Posterior vena cava (tissue), 2 donors: ENCODE measurements at places on chromosomes 7 and 10.

- no peak for DNase-seq
These were observed 26.6 kb downstream of the DUSP5 start for GRCh38 chr10:110524179-110524858.

DNA sequence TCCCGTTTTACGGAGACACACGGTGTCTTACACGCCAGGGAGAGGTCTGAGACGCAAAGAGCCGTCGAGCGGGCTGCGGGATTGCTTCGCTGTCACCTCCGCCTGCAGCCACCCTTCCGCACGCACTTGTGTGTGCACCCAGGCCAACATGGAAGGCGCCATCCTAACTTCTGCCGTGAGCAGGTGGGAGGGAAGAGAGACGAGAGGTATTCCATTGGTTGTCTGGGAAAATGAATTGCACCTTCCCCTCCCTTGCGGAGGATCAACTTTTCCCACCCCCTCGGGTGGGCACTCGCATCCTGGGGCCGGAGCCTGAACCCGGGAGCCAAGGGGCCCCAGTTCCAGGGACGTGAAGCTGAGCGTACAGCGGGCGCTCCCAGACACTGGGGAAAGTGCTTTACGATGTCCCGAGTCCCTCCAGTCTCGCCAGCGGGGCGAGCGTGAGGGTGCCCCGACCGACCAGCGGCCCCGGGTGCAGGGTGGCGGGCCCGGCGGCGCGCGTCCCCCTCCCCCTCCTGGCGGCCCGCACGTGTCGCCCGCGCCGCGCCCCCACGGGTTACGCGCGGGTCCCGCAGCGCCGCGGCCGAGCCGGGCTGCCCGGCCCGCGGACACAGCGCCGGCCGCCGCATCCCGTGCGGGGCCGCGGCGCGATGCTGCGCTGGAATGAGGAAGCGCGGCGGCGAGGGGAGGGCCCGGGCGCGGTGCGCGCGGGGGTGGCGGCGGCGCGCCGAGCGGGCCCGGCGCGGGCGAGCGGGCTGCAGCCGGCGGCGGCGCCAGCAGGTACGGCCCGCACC, 984 bp upstream of the IKZF1 start:
- DNase-seq = no peak

- DNase-seq = peak; percentile 75
These were observed 572 bp upstream of the BHLHA15 start for GRCh38 chr7:98210513-98211220.

GRCh38 chr10:98878418-98878817, 357.2 kb downstream of the HPSE2 start:
- no peak for DNase-seq

- no peak for DNase-seq
These were observed 156.1 kb downstream of the KIF20B start for GRCh38 chr10:89857431-89858042.

DNA sequence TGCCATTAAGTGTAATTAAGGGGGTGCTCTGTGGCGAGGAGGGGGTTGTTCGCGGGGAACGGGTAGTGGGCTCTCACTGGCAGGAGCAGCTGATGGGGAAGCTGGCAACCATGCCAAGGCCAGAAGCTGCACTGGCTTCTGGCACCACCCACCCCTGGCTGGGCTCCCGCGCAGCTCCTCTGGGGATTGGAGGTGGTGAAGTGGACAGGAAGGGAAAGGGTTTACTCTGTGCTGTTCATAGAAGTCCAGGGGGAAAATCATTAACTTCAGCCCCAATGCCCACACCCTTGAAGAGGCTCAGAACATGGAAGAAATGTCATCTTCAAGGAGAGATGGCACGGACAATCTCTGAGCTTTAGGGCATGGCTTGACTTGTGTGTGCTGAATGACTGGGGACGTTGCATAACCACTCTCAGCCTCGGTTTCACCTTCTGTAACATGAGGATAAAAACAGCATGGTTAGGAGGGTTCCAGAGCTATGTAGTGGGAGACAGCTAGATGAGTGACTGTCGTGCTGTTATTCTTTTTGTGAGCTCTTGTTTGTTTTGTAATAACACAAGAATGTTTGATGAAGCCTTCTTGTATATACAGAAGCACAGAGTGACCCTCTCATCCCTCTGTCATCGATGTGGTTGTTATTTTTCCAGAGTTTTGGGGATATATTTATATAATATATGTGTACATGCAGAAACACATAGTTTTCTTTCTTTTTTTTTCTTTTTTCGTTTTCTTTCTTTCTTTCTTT, 29.9 kb downstream of the KAZALD1 start:
- no peak for DNase-seq

- DNase-seq = no peak
These were observed 134.8 kb downstream of the CFAP58 start for GRCh38 chr10:104488439-104488832.

DNA sequence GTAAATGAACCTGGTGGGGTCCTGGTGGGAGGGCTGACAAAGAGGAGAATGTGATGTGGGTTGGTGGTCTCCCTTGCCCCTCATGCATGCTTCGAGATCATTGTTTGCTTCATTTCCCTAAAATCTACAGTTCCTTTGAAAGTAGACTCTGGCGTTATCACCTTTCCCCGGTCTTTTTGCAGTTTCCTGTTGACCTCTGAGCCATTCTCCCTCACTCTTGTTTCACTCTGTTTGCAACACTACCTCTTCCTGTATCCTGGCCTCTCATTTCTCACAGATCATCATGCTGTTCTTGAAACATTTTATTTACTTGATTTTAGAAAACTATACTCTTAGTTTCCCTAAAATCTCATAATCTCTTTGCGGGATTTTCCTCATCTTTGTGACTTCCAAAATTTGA, 179.8 kb downstream of the WNT2 start:
- DNase-seq = no peak

DNA sequence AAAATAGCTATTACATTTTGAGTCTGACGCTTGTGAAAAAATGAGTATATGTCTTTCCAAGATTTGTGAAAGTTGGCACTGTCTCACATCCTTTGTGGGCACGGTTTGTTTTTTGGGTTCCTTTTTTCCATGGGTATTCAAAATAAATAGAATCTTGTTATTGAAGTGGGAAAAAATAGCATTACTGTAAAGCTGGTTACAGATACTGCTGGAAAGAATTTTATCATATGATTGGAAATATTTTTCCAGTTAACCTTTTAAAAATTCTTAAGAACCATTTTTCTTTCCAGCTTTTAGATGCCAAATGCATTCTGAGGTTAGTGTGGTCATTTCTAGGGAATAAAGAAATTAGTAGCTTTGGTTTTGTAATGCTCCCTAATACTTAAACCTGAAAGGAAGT, 11.4 kb downstream of the NET1 start:
- DNase-seq = no peak

DNA sequence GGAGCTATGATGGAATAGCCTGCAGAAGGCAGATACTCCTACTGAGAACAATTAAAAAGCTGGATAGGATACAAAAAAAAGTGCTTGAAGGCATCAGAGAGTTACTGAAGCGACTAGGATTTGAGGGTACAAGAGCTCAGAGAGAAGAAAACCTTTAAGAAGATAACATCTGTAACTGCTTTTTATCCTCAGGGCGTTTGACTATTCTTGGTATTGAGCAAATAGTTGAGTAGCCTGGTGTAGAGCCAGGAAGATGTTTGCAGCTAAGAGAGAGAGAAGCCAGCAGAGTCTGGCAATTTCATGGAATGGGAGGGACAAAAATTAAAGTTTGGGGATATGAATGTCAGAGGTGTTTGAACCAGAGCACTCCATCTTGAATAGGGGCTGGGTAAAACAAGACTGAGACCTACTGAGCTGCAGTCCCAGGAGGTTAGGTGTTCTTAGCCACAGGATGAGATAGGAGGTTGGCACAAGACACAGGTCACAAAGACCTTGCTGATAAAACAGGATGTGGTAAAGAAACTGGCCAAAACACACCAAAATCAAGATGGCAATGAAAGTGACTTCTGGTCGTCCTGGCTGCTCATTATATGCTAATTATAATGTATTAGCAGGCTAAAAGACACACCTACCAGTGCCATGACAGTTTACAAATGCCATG, 428.8 kb downstream of the SH2D4B start:
- no peak for DNase-seq

DNA sequence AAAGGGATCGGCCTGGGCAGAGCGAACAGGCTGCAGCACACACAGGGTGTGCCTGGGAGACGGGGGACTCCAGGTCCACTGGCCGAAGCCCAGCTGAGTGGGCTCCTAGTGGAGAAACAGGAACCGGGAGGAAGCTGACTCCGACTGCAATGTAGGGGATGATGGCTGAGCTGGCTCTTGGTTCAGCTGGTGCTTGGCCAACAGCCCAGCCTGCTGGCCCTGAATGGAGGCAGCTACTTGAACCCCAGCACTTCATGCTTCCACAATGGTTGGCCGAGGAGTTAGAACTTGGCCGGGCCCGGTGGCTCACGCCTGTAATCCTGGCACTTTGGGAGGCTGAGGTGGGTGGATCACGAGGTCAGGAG, 27.0 kb upstream of the FRAT2 start:
- DNase-seq = no peak

GRCh38 chr10:36345807-36346206, 703.7 kb upstream of the FZD8 start:
- DNase-seq = no peak

DNA sequence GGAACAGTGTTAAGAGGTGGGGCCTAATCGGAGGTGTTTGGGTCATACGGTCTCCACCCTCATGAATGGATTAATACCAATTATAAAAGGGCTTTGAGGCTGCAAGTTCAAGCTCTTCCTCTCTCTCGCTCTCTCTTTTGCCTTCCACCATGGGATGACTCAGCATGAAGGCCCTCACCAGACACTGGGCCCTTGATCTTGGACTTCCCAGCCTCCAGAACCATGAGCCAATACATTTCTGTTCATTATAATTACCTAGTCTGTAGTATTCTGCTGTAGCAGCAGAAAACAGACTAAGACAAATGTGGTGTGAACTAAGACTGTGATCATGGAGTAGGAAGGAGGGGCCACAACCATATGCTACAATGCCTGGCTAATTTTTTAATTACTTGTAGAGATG, 7.7 kb downstream of the AIFM2 start:
- no peak for DNase-seq

- peak; percentile 93 for DNase-seq
These were observed 123.4 kb downstream of the NEURL1 start for GRCh38 chr10:103616705-103617601.

DNA sequence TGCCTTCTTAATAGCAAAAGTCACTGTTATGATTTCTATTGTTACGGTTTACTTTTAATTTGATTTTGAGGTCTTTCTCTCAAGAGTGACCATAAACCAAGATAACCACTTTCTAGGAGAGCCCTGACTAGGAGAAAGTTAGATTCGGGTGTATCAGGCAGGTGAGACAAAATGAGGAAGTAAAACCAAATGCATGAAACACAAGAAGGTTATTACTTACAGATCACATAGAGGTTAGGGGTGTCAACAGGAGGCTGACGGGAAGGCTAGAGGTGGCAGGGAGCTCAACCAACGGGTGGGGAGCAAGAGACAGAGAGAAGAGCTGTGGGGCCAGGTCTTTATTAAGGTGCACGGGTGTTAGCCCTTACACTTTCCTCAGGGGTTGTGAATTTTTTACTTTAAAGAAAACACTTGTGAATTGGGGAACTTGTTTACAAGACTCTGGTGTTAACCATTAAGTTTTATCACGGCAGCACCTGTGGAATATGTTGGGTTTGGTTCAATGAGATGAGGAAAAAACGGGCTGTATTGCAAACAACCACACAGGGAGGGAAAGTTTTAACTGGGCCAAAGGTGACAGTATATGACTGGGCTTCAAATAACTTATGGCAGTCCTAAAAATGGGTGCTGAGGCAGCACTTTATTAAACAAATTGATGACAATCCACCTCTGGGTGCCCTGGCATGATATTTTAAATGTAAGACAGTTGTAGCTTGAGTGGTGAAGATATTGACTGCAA, 154.9 kb downstream of the SDHAF3 start:
- DNase-seq = no peak

GRCh38 chr7:14021069-14021468, 31.6 kb upstream of the ETV1 start:
- no peak for DNase-seq

- DNase-seq = no peak
These were observed 258.3 kb downstream of the GATA3 start for GRCh38 chr10:8312781-8313180.

GRCh38 chr7:32244806-32245345, 174.7 kb upstream of the PDE1C start:
- no peak for DNase-seq

DNA sequence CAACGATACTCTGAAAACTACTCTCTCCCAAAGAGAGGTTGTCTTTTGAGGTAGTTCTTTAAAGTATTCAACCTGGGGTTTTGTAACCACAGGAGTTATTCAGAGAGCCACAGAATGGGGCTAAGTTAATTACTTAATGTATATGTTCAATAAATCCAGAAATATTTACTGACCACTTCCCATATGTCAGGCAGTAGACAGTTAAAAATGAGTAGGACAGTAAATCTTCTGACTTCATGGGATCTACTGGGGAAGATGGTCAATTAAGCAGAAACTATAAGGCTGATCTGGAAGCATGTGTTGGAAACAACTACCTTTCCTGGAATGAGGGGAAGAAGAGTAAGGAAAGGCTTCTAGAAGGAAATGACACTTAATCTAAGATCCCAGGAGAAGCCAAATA, 167.7 kb downstream of the MAGI2 start:
- no peak for DNase-seq

DNA sequence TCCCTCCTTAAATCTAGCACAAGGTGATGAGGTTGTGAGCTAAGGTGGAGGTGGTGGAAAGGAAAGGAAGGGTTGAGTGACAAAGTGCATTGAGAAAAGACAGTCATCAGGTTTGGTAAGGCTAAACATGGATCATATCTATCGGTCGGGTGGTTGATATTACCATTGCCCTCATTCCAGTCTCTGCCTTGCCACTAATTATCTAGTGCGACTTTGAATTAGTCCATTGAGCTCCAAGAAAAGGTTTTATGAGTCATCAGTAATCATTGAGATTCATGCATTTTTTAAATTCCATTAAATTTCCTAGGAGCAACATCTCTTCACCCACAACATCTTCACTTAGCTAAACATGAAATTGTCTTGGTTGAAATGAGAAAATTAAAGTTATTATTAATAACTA, 68.9 kb upstream of the FRMD4A start:
- DNase-seq = no peak

DNA sequence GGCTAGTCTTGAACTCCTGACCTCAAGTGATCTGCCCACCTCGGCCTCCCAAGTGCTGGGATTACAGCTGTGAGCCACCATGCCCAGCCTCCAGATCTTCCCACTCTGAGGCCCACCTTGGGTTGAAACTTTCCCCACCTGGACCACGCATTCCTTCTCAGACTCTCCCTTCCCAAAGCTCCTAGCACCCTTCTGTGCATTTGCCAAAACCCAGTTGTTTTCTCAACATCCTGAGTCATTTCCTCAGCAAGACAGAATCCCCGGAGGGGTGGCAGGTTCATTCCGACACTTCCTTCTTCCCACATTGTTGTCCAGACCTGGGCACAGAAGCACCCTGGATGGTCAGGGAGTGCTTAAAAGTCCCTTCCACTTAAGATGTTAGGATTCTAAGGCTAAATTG, 28.9 kb downstream of the BAG3 start:
- no peak for DNase-seq

DNA sequence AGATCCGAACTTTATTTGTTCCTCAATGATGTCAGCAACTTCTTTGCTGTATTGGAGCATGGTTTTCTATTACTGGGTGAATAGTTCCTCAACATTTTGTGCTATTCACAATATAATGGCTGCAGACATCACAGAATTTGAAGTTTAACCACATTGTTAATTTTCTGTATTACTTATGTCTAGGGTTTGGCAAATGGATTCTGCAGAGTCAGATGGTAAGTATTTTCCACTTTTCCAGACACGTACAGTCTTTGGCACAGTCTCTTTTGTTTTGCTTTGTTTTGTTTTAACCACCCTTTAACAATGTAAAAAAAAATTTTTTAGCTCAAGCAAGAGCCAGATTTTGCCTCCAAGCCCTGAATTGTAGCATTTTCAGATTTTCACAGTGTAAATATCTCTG, 36.8 kb upstream of the FOXK1 start:
- no peak for DNase-seq

GRCh38 chr10:109982123-109982522, 25.7 kb upstream of the ADD3 start:
- no peak for DNase-seq
